MCF 10A (cell line): ENCODE measurements at places on chromosomes 3 and 15. TPM values are rescaled to one million over a fixed set of nuclear protein-coding genes. Genes with fewer than 3 reads are reported as not detected.
A peak's percentile ranks its signal among the peaks of the same experiment; 100 is the strongest.

DNA sequence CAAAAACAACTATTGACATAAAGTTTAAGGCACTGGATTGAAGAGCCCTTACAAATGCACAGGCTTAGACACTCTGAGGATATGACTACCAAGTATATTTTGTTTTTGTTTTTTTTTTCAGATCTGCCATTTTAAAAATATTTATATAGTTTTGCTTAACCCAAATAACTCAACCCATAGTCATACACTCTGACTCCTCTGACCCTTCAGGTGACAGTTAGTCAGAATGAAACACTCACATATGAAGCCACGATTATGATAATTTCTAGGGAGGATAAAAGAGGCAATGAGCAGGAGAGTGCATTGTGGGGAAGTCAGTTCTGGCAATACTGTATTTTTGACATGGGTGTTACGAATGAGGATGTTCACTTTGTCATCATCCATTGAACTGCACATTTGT is 774.7 kb downstream of the MECOM start:
- H3K36me3 ChIP-seq = no peaks in the 10 kb centered on the region
- no peaks in the 10 kb centered on the region for H3K27me3 ChIP-seq
- H3K4me3 ChIP-seq = no peak overlapping the region
- H3K27ac ChIP-seq = no peak overlapping the region

DNA sequence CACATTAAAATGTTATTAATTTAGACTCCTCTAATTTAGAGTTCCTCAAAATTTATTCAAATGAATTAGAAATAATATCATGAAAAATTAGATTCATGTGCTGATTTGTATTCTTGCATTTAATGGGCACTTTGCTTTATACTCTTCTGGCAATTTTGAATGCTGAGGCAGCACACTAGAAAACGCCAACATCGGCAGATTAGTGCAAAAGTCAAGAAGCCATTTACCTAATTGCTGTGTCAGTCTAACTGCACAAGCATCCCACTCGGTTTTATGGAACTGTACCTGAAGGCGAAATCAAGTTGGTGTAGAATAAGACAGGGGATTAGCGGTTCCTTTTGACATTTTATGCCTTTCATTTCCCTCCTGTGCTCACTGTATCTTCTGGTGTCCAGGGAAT is 382.0 kb downstream of the ROBO2 start:
- DNase-seq = no peak
- no peak overlapping the region for H3K4me3 ChIP-seq
- no peak overlapping the region for H3K27ac ChIP-seq
- no peaks in the 10 kb centered on the region for H3K27me3 ChIP-seq

DNA sequence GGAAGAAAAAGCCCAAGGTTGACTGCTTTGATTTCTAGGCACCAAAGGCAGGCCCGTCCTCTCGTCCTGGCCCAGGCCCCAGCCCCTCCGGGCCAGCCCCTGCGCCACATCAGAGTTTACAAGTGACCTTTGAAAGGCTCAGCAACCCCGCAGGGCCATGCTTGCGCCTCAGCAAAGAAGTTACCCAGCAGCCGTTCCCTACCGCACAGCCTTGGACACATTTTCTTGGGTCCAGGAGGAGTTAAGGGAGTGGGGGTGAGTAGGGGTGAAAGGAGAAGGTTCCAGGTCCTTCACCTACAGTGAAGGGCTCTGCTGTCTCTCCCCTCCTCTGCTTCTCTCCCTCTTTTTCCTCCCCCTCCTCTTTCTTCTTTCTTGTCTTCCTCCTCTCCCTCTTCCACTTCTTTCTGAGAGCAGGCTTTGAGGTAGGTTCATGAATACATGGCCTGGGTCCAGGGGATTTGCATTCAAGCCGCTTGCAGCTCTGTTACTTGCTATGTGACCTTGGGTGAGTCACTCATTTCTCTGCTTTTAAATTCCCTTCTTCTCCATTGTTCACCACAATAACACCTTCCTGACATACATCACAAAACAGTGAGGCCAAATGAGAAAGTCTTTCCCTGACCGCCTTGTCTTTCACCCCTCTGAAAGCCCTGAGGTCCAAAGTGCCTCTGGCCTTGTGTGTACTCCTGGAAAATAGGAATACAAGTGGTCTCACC is 223.3 kb upstream of the TPRG1 start:
- no peaks in the 10 kb centered on the region for H3K27me3 ChIP-seq
- peaks cover 52% of the 10 kb centered on the region for H3K4me1 ChIP-seq
- peak; percentile 97 for DNase-seq
- peak overlapping the region; percentile 96 for H3K27ac ChIP-seq
- no peaks in the 10 kb centered on the region for H3K36me3 ChIP-seq
- peak overlapping the region; percentile 71 for H3K4me3 ChIP-seq

DNA sequence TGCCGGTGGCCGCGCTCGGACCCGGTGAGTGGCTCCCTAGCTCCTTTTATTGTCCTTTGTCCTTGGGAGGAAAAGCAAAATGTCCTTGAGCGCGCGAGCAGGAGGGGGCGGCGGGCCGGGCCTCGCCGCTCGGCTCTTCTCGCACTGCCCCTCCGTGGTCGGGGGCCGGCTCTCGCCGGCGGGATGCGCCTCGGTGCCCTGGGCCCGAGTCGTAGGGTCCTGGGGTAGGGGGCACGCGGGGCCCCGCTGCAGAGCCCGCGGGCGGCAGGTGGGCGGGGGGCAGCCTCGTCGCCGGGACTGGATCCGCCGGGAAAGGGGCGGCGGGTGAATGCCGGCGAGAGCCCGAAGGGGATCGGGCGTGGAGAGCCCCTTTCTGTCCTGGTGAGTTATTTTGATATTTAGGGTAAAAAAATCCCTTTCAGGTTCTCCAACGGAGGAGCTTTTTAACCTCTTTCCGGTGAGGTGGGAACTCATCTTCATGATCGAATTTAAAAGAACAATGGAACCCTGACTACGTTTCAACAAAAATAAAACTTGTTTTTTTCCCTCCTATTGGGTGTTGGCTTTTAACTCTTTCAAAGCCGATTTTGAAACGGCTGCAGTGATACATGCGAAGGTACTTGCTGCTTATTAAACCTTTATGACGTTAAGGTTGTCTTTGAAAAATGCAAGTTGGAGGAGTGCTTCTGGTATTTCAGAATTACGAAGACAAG is 16.8 kb upstream of the CHD2 start:
- no peaks in the 10 kb centered on the region for H3K27me3 ChIP-seq
- peak overlapping the region; percentile 98 for H3K27ac ChIP-seq
- DNase-seq = no peak
- peaks cover 57% of the 10 kb centered on the region for H3K36me3 ChIP-seq
- peaks cover 29% of the 10 kb centered on the region for H3K4me1 ChIP-seq

GRCh38 chr3:12658593-12659058 is 5.3 kb downstream of the RAF1 start:
- H3K27me3 ChIP-seq = no peaks in the 10 kb centered on the region
- peaks cover 8% of the 10 kb centered on the region for H3K36me3 ChIP-seq
- no peak overlapping the region for H3K4me3 ChIP-seq

DNA sequence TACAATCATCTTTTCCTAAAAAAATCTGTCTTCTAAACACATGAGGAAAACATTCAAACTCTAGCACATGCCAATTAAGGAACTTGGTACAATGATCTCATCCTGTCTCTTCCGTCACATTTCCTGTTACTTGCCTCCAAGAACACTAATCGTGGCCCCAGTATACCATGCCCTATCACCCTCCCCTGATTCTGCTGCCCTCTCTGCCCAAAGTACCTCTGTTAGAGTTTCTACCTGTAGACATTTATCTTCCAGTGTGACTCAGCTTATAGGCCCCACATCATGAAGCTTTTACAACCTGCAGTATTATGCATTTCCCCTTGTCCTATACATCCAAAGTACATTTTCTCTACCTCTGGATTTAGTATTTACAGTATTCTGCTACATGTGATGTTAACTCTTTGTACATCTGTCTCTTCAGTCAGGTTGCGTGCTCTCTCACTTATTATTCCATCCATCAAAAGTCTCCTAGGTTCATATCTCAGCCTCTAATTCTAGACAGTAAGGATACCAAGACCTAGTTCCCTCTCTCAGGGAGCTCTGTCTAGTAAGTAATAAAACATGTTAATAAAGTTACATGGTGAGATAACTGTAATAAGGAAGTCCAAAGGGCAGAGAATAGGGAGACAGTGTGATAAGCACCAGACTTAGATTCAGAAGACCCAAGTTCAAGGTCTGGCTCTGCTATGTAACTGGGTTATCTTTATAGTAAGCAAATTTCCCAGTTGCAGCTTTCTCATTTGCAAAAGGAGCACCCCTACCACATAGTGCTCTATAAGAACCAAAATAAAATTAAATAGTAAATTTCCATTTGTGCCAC is 8.9 kb upstream of the SEMA6D start:
- H3K27me3 ChIP-seq = no peaks in the 10 kb centered on the region
- no peak for DNase-seq
- no peak overlapping the region for H3K27ac ChIP-seq
- no peaks in the 10 kb centered on the region for H3K36me3 ChIP-seq
- H3K4me1 ChIP-seq = no peaks in the 10 kb centered on the region
- no peak overlapping the region for H3K4me3 ChIP-seq

GRCh38 chr3:171811913-171812335 is 1.6 kb upstream of the PLD1 start:
- H3K27ac ChIP-seq = peak overlapping the region; percentile 98
- peaks cover 30% of the 10 kb centered on the region for H3K4me1 ChIP-seq
- DNase-seq = peak; percentile 78

GRCh38 chr15:63243101-63243500 is 34.3 kb upstream of the APH1B start:
- H3K4me1 ChIP-seq = peaks cover 28% of the 10 kb centered on the region
- H3K27ac ChIP-seq = no peak overlapping the region
- no peak for DNase-seq
- H3K27me3 ChIP-seq = no peaks in the 10 kb centered on the region

DNA sequence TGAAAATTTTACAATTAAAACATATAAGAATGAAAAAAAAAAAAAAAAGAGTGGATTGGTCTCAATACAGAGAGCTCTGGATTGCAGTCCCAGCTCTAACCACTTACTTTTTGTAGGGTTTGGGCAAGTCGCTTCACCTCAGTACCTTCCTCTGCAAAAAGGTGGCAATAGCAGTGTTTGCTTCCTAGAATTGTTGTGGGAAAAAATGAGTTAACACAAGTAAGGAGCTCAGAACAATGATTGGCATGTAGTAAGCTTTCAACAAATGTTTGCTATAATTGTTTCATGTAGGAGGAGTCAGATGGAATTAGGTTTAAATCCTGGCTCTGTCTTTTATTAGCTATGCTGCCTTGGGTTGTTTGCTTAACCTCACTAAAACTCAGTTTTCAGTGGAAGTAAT is 425.2 kb upstream of the TBL1XR1 start:
- peaks cover 18% of the 10 kb centered on the region for H3K36me3 ChIP-seq
- no peak overlapping the region for H3K27ac ChIP-seq
- no peak for DNase-seq

DNA sequence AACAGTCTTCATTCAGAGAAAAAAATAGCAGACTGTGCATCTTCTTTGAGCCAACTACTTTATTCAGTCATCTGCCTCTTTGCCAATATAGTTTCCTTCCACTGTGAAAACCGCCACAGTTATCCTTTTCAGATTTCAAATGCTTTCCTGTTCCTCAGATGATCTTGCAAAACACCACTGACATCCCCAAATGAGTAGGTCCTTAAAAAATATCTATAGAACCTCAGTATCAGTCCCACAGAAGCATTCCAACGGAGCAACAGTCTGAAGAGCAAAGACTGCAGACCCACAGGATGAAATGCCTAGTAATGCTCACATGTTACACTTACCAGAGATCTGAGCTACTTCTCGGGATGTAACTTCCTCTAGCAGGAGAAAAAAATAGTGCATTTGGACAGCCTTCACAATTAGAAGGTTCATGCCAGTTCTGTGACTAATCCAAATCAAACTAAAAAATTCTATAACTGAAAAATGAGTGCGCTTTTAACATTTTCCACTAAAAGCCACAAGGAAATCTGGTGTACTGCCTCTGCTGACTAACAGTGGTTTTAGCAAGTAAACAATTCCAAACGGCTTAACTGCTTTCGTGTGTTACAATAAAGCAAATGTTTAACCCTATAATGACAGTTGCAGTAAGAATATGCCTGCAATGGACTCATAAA is at the start of gene ANKRD28:
ANKRD28 (minus strand) TSS at position 338 of the 662 bp plus-strand sequence. CDS start 1,458 bp downstream, outside the sequence.
- DNase-seq = peak; percentile 81
- peak within 1 kb of the TSS; percentile 89 for H3K4me3 ChIP-seq
- H3K4me1 ChIP-seq = peaks cover 23% of the 10 kb centered on the region
- H3K36me3 ChIP-seq = peaks cover 20% of the 10 kb centered on the region
- H3K27ac ChIP-seq = peak within 1 kb of the TSS; percentile 97

DNA sequence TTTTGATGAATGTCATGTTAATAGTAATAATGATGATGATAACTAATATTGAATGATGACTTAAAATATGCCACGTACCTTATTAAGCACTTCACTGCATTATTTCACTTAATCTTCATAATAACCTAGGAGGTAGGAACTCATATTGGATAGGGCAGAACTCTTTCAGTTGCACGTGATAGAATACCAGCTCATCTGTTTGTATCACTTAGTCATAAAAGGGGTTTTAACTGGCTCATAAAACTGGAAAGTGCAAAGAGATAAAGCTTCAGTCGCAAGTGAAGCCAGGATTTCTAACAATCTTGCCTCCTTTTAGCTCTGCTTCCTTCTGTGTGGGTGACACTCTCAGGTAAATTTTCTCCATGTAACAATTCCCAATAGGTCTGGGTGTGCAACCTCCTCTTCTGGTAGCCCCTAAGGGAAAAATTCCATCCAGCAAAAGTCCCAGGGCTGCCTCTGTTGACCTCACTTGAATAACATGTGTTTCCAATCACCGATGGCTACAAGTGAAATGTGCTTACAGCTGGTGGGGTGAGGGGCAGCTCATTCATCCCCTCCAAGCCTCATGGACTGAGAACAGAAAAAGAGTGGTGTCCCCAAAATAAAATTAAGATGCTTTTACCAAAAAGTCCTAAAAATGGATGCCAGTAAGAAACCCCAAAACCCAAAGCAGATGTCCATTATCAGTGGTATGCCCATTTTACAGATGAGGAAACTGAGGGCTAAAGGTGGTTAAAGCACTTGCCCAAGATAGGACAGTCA is 9.3 kb downstream of the GXYLT2 start:
- no peak for DNase-seq
- no peak overlapping the region for H3K4me3 ChIP-seq
- H3K4me1 ChIP-seq = peaks cover 14% of the 10 kb centered on the region
- no peaks in the 10 kb centered on the region for H3K27me3 ChIP-seq

GRCh38 chr3:37041546-37042195 is 48.4 kb downstream of the MLH1 start:
- peaks cover 49% of the 10 kb centered on the region for H3K36me3 ChIP-seq
- H3K27me3 ChIP-seq = no peaks in the 10 kb centered on the region
- H3K4me1 ChIP-seq = no peaks in the 10 kb centered on the region
- peak; percentile 11 for DNase-seq

GRCh38 chr3:16012086-16012485 is 162.4 kb upstream of the GALNT15 start:
- peak overlapping the region; percentile 17 for H3K27ac ChIP-seq
- H3K36me3 ChIP-seq = no peaks in the 10 kb centered on the region
- H3K4me1 ChIP-seq = no peaks in the 10 kb centered on the region
- no peak overlapping the region for H3K4me3 ChIP-seq
- H3K27me3 ChIP-seq = no peaks in the 10 kb centered on the region

GRCh38 chr3:62995119-62995518 is 119.9 kb upstream of the CADPS start:
- no peak overlapping the region for H3K27ac ChIP-seq
- no peaks in the 10 kb centered on the region for H3K36me3 ChIP-seq
- no peaks in the 10 kb centered on the region for H3K4me1 ChIP-seq
- DNase-seq = no peak

GRCh38 chr3:172596394-172596706 is 73.1 kb upstream of the TNFSF10 start:
- peak overlapping the region; percentile 55 for H3K4me3 ChIP-seq
- no peaks in the 10 kb centered on the region for H3K27me3 ChIP-seq
- peaks cover 21% of the 10 kb centered on the region for H3K4me1 ChIP-seq
- no peaks in the 10 kb centered on the region for H3K36me3 ChIP-seq
- no peak overlapping the region for H3K27ac ChIP-seq
- DNase-seq = no peak

Gene REC114
- total RNA-seq = not detected in 2 replicates

Gene GOLGA8T
- 0.59 and 0.61 TPM in 2 replicates for total RNA-seq

Gene TGM4
- total RNA-seq = 1.1 and 2.5 TPM in 2 replicates

Gene LDHAL6B
- not detected in 2 replicates for total RNA-seq

Gene TAGLN3
- not detected in 2 replicates for total RNA-seq

Gene IL12A
- 1.3 and 1.7 TPM in 2 replicates for total RNA-seq

Gene GP9
- not detected in 2 replicates for total RNA-seq

Gene SLC35G2
- total RNA-seq = 7.6 and 8.5 TPM in 2 replicates
